Psoas muscle (tissue), 8 donors: ENCODE measurements at places on chromosomes 2 and 18. TPM values are rescaled to one million over a fixed set of nuclear protein-coding genes. Genes with fewer than 3 reads are reported as not detected.

The SERPINB12 gene
- polyA plus RNA-seq, result not detected

The BOK gene
- 3.9 TPM for polyA plus RNA-seq

The OSBPL6 gene
- 11.4 TPM for polyA plus RNA-seq

The MAP3K19 gene
- not detected for polyA plus RNA-seq

The ABCG5 gene
- not detected for polyA plus RNA-seq

The RGPD4 gene
- polyA plus RNA-seq, result under 0.01 TPM

The ACMSD gene
- polyA plus RNA-seq, result not detected

The MEP1B gene
- polyA plus RNA-seq, result not detected

The AQP4 gene
- polyA plus RNA-seq, result 10.4 TPM

The ARL4C gene
- 0.46 TPM for polyA plus RNA-seq

The SLC16A14 gene
- polyA plus RNA-seq, result 0.17 TPM

The TUBA3E gene
- 0.01 TPM for polyA plus RNA-seq

The VWC2L gene
- polyA plus RNA-seq, result not detected

The CFC1B gene
- polyA plus RNA-seq, result not detected

The CYS1 gene
- 0.06 TPM for polyA plus RNA-seq

The SCN3A gene
- polyA plus RNA-seq, result 0.13 TPM

The AAK1 gene
- 14.7 TPM for polyA plus RNA-seq

The CD302 gene
- 3.1 TPM for polyA plus RNA-seq

The NT5C1B gene
- polyA plus RNA-seq, result not detected

The CCL20 gene
- 0.36 TPM for polyA plus RNA-seq

The SLC9A2 gene
- 2.4 TPM for polyA plus RNA-seq

The BARD1 gene
- polyA plus RNA-seq, result 1.3 TPM

The B3GNT7 gene
- 0.03 TPM for polyA plus RNA-seq

The KDM3A gene
- 12.2 TPM for polyA plus RNA-seq

The CACNB4 gene
- polyA plus RNA-seq, result 0.17 TPM

The ERFE gene
- 1.4 TPM for polyA plus RNA-seq
